Naive thymus-derived CD8-positive, alpha-beta T cell (primary cell): ENCODE measurements at places on chromosomes 2 and 18. TPM values are rescaled to one million over a fixed set of nuclear protein-coding genes. Genes with fewer than 3 reads are reported as not detected.

GRCh38 chr2:128290356-128290755, 28.3 kb downstream of the HS6ST1 start:
- H3K27me3 ChIP-seq, result no peaks in the 10 kb centered on the region
- no peak overlapping the region for H3K4me3 ChIP-seq
- H3K36me3 ChIP-seq, result no peaks in the 10 kb centered on the region

- peak overlapping the region; percentile 9 for H3K4me3 ChIP-seq
- no peak for DNase-seq
- H3K4me1 ChIP-seq, result no peaks in the 10 kb centered on the region
- H3K27me3 ChIP-seq, result peaks cover 15% of the 10 kb centered on the region
- H3K36me3 ChIP-seq, result no peaks in the 10 kb centered on the region
Measured at GRCh38 chr2:134739236-134739878, 20.6 kb upstream of the TMEM163 start.

- DNase-seq, result no peak
- H3K4me3 ChIP-seq, result no peak overlapping the region
- peaks cover 3% of the 10 kb centered on the region for H3K36me3 ChIP-seq
- no peak overlapping the region for H3K27ac ChIP-seq
Measured at GRCh38 chr2:39568561-39569006, 97.1 kb upstream of the TMEM178A start.

DNA sequence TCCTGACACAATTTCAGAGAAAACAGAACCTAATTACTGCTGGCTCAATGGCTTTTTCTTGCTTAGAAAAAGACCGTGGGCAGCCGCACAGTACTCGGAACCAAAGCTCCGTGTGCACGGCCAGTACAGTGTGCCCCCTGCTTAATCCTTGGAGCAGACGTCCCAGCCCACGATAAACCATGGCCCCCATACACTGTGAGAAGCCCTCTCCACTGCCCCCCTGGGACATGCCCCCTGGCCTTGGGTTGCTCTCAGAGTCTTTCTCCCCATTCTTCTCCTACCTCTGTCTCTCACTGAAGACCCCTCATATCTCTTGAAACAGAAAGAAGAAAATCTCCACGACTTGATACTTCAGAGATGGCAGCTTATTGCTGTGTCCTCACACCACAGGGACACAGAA, 44.0 kb downstream of the CYP26B1 start:
- H3K36me3 ChIP-seq, result no peaks in the 10 kb centered on the region
- H3K4me1 ChIP-seq, result no peaks in the 10 kb centered on the region
- peaks cover 60% of the 10 kb centered on the region for H3K27me3 ChIP-seq

DNA sequence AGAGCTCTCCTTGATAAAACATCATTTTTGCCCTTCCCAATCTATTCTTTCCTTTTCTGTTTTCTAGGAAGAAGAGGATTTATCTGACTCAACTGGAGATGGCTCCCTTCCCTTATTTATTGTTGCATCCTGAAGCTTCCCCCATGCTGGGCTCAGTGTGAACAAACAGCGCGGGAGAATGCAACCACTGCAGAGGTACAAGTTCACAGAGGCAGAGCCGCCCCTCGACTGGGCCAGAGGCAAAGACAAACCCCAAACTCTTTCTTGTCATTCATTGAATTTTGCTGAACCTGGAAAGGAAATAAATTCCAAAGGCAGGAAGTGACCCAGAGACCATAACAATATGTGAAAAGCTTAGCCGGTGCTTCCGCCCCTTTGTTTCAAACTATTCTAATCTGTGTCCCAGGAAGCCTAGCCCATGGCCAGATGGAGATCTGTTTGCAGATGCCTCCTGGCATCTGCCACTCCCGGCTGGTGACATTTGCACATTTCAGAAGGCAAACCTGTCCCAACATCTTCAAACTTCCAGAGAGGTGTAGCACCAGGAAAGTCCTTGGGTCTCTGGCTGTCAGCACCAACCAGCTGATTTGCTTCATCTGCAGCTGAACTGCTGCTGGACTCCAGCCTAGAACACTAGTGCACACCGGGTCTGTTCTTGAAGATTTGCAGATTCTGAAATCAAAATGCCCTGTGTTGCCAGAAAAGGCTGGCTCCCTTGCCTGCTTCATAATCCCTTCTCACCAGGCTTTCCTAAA, 79.4 kb upstream of the MAP4K3 start:
- DNase-seq, result no peak
- H3K4me3 ChIP-seq, result no peak overlapping the region
- H3K27ac ChIP-seq, result no peak overlapping the region
- H3K27me3 ChIP-seq, result no peaks in the 10 kb centered on the region

GRCh38 chr2:84741182-84741822, 139.6 kb downstream of the TRABD2A start:
- H3K36me3 ChIP-seq, result peaks cover 25% of the 10 kb centered on the region
- DNase-seq, result no peak
- H3K4me3 ChIP-seq, result no peak overlapping the region
- no peaks in the 10 kb centered on the region for H3K27me3 ChIP-seq
- peak overlapping the region; percentile 38 for H3K27ac ChIP-seq
- peaks cover 28% of the 10 kb centered on the region for H3K4me1 ChIP-seq

DNA sequence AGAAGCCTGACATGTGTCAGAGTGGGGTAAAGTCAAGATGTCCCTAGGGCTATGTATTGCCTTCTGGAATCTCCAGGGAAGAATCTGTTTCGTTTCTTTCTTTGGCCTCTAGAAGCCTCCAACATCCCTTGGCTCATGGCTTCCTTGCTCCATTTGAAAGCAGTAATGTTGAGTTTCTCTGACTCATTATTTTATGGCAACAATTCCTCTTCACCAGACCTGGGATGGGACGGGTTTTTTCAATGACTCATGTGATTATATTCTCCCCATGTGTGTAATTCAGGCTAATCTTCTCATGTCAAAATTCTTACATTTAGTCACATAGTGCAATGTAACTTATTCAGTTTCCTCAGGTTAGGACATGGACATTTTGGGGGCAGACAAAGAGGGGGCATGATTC, 1038.6 kb downstream of the CBLN2 start:
- H3K4me3 ChIP-seq, result no peak overlapping the region
- no peaks in the 10 kb centered on the region for H3K36me3 ChIP-seq
- no peak overlapping the region for H3K27ac ChIP-seq
- H3K4me1 ChIP-seq, result no peaks in the 10 kb centered on the region

DNA sequence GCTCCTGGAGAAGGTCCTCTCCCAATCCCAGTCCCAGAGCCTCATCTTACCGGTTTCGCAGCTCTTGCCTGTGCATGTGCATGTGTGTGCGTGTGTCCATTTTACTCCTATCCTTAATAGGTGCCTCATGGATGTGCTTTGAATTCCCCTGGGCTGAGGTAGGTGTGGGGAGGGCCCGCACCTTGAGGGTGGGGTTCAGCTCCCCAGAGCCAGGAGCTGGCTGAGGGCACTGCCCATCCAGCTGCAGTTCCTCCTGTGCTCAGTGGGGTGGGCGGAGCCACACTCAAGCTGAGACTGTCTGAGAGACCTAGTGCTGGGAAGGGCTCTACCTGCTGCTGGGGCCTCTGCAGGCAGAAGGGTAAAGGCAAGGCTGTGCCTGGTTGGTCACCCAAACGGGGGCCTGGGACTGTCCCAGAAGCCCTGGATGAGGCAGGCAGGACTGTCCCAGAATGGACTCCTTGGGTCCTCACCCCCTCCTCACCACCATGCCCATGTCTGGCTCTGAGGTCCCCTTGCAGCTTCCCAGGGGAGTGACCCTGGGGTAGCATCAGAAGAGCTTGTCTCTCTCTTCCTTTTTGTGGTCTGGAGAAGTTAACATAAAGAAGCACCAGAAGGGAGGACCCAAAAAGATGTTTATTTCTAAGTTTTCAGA, 8.9 kb downstream of the GDF7 start:
- DNase-seq, result no peak
- H3K27ac ChIP-seq, result peak overlapping the region; percentile 29
- no peaks in the 10 kb centered on the region for H3K4me1 ChIP-seq

DNA sequence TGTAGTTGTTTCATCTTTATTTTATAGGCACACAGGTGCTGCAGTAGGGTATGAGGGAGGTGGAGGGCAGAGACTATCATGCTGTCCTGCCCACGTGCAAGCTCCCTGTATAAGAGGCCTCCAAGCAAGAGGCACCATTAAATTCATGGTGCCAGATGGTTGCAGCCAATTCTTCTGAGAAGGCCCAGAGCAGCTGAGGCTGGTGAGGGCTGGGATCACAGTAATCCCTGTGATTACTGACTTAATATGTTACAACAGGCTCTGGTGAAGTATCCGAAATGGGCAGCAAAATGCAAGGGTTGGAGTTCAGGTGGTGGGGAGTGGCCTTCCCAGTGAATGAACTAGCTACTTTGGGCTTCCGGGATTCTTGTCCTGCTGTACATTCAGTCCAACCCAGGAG, 191.9 kb upstream of the SMAD2 start:
- H3K27me3 ChIP-seq, result peaks cover 15% of the 10 kb centered on the region
- H3K27ac ChIP-seq, result no peak overlapping the region
- no peaks in the 10 kb centered on the region for H3K4me1 ChIP-seq
- H3K36me3 ChIP-seq, result no peaks in the 10 kb centered on the region

- no peaks in the 10 kb centered on the region for H3K4me1 ChIP-seq
- no peaks in the 10 kb centered on the region for H3K36me3 ChIP-seq
- H3K27ac ChIP-seq, result no peak overlapping the region
- DNase-seq, result no peak
Measured at GRCh38 chr2:238742066-238742465, 105.8 kb upstream of the TWIST2 start.

GRCh38 chr18:26127786-26128185, 5.9 kb upstream of the PSMA8 start:
- no peaks in the 10 kb centered on the region for H3K36me3 ChIP-seq
- H3K27me3 ChIP-seq, result no peaks in the 10 kb centered on the region
- no peaks in the 10 kb centered on the region for H3K4me1 ChIP-seq
- no peak for DNase-seq
- H3K27ac ChIP-seq, result no peak overlapping the region
- no peak overlapping the region for H3K4me3 ChIP-seq

DNA sequence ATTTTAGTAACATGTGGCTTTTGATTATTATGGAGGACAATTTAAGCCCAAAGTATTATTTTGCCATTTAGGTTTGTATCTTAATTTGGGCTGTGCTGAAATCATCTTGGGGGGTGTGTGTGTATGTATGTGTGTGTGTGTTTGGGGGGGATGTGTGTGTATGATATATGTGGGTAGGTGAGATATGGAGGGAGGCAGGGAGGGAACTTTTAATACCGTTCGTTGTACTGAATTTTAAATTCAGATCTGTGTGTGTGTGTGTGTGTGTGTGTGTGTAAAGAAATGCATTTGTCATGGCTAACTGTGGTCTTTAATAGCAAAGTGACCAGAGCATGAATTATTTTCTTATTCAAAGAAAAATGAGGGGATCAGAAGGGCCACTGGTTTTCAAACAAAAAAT, 113.7 kb downstream of the LTBP1 start:
- H3K4me1 ChIP-seq, result no peaks in the 10 kb centered on the region
- no peak overlapping the region for H3K4me3 ChIP-seq
- H3K27me3 ChIP-seq, result peaks cover 3% of the 10 kb centered on the region
- DNase-seq, result no peak

GRCh38 chr2:118878531-118879149, 31.2 kb upstream of the EN1 start:
- no peak for DNase-seq
- H3K27ac ChIP-seq, result no peak overlapping the region
- H3K4me3 ChIP-seq, result no peak overlapping the region
- peaks cover 52% of the 10 kb centered on the region for H3K27me3 ChIP-seq
- no peaks in the 10 kb centered on the region for H3K36me3 ChIP-seq

DNA sequence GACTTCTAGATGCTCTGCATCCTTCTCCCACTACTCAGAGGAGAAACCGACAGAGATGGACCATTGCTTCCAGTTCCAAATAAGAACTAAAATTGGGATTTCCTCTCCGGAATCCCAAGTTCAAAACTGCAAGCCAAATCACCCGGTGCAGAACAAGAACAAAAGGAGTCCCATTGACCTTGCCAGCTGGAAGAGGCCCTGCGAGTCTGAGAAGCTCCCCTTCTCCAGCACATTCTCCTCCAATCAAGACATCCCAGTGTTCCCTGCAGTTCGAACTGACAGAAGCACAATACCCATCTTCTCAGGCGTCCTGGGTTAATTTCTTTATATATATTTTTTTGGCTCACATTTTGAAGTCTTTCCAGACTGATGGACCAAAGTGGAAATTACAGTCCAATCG, 195.3 kb upstream of the MEIS1 start:
- H3K4me1 ChIP-seq, result no peaks in the 10 kb centered on the region
- no peak overlapping the region for H3K27ac ChIP-seq
- no peak for DNase-seq
- H3K36me3 ChIP-seq, result no peaks in the 10 kb centered on the region
- H3K27me3 ChIP-seq, result peaks cover 1% of the 10 kb centered on the region

- H3K4me1 ChIP-seq, result peaks cover 95% of the 10 kb centered on the region
- H3K27ac ChIP-seq, result peak overlapping the region; percentile 92
- peaks cover 64% of the 10 kb centered on the region for H3K36me3 ChIP-seq
- H3K4me3 ChIP-seq, result peak overlapping the region; percentile 72
- DNase-seq, result no peak
Measured at GRCh38 chr2:105872142-105872728, 127.5 kb downstream of the NCK2 start.

DNA sequence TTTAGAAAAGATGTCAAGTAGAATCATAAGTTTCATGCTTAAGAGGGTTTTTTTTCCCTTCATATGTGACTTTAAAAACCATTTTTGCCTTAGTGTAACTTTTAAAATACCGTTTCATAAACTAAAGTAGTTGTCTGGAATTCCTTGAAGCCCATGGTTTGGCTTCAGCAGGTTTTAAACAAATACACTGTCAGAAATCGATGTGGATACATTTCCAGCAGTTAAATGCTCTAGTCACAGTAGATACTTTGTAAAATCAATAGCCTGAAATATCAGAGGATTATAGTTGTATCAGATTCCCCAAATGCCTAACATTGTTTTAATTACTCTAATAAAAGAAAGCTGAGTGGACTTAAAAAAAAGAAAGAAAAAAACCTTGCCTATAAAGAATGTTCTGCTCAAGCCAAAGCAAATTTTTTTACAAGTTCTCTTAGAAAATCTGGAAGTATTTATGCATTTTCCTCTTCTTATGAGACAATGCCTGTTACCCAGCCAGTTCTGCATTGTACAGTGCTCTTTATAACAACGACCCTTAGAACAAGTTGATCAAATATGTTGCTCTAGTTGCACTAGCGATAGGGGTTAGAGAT, 260.5 kb downstream of the LTBP1 start:
- H3K27ac ChIP-seq, result no peak overlapping the region
- DNase-seq, result no peak

- H3K27ac ChIP-seq, result peak overlapping the region; percentile 91
- no peaks in the 10 kb centered on the region for H3K27me3 ChIP-seq
- H3K36me3 ChIP-seq, result no peaks in the 10 kb centered on the region
- H3K4me1 ChIP-seq, result peaks cover 52% of the 10 kb centered on the region
- H3K4me3 ChIP-seq, result peak overlapping the region; percentile 73
- no peak for DNase-seq
Measured at GRCh38 chr18:9094307-9095226, 7.9 kb upstream of the NDUFV2 start.

The PDCL3 gene
- 21.1 TPM for total RNA-seq

The DYSF gene
- total RNA-seq, result 3.5 TPM

The FAM168B gene
- total RNA-seq, result 82.0 TPM

The IFIH1 gene
- total RNA-seq, result 24.3 TPM

The HOXD9 gene
- not detected for total RNA-seq

The ANKRD36C gene
- 71.8 TPM for total RNA-seq

The RUFY4 gene
- 1.5 TPM for total RNA-seq

The SRD5A2 gene
- total RNA-seq, result not detected
